Stimulated activated CD8-positive, alpha-beta memory T cell treated with anti-CD3 and anti-CD28 coated beads, Interleukin-7, amount 100 ng/mL, for 48 hours (primary cell): ENCODE measurements at places on chromosomes 12 and 14.
A peak's percentile ranks its signal among the peaks of the same experiment; 100 is the strongest.

- DNase-seq: no peak
These were observed 43.0 kb upstream of the CHPT1 start for GRCh38 chr12:101654442-101654841.

DNA sequence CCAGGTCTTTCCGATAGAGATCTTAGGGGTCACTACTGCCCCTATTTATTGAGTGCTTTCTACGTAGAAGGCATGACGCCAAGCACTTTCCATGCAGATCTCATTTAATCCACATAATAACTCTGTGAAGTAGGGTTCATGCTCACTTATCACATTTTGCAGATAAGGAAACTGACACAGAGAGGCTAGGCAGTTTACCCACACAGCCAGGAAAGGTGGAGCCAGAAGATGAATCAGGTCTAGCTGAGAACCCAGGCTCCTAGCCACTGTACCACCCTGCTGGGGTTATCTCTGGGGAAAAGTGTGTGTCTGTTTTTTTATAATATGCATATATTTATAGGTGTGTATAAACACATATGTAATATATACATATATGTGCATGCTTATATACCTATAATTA is 83.6 kb downstream of the KSR2 start:
- no peak for DNase-seq

DNA sequence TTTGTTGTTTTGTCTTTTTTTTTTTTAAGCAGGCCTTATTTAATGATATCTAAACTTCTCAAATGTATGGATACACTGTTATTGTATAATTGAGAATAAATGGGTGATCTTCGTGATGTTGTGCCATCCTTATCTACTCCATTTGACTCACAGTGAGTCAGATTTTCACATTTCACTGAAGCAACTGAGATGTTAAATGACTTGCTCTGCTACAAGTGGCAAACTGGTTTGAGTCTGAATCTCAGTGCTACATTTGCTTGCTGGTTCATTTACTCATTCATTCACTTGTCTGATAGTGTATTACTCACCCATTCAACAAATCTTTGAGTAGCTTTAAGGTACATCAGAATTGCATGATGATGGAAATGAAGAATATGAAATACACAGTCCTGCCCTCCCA is 2.6 kb downstream of the KIAA0586 start:
- no peak for DNase-seq

DNA sequence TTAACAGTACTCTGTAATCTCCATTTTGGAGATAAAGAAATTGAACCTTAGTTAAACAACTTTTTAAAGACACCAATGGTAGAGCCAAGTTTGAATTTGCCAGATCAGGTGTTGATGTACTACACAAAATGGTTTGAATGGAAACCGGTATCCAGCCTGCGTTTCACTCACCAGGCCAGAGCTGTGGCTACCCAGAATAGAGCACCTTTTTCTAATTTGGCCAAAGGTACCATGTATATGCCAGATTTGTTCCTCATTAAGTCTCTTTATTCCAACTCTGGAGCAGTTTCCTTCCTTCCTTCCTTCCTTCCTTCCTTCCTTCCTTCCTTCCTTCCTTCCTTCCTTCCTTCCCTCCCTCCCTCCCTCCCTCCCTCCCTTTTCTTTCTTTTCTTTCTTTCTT is 39.3 kb downstream of the PALS1 start:
- DNase-seq: no peak

GRCh38 chr14:62289471-62289870 is 527.3 kb downstream of the SNAPC1 start:
- no peak for DNase-seq

DNA sequence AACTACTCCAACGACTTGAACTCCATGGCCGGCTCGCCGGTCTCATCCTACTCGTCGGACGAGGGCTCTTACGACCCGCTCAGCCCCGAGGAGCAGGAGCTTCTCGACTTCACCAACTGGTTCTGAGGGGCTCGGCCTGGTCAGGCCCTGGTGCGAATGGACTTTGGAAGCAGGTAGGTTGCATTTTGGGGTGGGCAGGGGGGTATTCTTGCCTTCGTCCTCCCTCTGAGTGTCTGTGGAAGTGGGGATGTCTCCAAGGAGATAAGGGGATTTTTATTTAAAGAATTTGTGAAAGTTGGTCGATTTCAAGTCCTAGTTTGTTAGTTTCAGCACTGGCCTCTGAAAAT is 1.3 kb downstream of the ASCL1 start:
- DNase-seq: no peak

GRCh38 chr12:50751948-50752721 is 11.8 kb upstream of the ATF1 start:
- DNase-seq: no peak

DNA sequence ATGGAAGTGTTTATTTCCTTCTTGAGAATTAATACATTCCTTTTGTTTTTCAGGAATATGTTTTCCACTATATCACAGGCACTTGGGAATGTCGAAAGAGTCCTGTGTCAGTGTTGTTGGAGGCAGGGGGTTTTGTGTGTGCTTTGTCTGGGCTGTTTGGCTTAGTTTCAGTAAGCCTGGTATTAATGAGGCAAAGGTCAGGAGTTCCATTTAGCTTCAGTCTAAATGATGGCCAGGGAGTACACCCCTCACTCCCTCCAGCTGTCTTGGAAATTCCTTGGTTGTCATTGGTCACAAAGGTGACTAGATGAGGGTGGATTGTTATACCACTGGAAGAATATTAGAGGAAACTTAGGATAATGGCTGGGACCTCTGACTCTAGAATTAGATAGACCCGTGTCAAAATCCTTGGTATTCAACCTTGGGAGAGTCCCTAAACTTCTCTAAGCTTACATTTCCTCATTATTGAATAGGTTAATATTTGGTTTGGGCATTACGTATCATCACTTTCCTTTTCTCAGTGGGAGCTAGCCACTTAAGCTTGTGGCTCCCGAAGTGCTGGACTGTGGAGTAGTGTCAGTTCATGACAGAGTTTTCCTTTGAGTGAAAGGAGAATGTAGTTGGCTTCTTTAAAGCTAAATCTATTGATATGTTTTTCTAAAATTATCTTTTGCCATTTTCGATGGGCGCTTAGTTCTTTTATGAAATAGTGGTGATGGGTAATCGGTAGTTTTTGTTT is 5.2 kb downstream of the FRS2 start:
- no peak for DNase-seq

- DNase-seq: peak; percentile 61
These were observed 1180.6 kb downstream of the VRK1 start for GRCh38 chr14:97977651-97978261.

GRCh38 chr14:90454041-90455000 is 57.5 kb downstream of the CALM1 start:
- no peak for DNase-seq

DNA sequence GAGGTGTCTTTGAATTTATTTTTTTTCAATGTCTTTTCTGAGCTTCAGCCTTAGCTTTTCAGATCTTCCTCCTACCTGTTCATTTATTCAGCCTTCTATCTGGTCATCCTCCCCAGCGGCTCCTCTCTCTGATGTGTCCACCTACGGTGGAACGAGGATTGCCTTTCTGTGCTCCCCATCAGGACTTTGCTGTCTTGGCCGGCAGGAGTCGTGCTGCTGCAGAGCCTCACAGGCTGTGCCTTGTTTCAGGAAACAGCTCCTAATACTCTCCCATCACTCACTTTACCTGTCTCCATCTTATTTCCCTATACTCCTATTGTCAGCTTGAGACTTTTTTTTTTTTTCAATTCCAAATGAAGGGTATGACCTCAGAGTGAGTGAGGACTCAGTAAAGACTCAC is 76.9 kb downstream of the KICS2 start:
- DNase-seq: no peak

DNA sequence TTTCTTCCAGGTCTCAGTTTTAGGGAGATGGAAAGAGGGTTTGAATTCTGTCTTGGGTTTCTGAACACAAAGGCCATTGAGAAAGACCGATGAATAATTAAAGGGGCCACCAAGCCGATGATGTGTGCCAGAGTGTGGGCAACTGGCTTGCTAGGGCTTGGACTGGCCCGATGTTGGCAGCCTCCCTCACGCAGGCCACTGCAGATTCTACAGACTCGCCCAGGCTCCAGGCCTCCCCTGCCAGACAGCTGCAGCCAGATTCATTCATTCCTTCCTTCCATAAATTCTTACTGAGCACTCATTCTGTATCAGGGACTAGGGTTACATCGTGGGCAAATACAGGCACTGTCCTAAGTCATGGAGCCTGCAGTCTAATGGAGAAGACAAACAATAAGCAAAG is 34.9 kb downstream of the ACTN1 start:
- no peak for DNase-seq

DNA sequence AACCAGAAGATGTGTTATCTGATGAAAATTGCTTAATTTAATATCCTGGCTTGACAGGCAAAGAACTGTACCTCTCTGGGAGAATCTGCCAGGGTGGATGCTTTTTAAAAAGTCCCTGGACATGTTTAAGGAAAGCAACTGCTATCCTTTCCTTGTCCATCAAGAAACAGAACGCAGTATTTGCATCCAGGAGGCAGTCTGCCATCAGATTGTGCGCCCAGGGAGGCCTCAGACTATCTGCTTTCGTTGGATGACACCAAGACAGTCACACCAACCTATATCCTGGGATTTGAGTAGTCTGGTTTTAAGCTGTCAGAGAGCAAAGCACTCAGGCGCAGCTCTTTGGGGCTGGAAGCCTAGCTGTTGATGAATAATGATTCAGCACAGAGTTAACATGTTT is 121.9 kb downstream of the TBX5 start:
- no peak for DNase-seq

DNA sequence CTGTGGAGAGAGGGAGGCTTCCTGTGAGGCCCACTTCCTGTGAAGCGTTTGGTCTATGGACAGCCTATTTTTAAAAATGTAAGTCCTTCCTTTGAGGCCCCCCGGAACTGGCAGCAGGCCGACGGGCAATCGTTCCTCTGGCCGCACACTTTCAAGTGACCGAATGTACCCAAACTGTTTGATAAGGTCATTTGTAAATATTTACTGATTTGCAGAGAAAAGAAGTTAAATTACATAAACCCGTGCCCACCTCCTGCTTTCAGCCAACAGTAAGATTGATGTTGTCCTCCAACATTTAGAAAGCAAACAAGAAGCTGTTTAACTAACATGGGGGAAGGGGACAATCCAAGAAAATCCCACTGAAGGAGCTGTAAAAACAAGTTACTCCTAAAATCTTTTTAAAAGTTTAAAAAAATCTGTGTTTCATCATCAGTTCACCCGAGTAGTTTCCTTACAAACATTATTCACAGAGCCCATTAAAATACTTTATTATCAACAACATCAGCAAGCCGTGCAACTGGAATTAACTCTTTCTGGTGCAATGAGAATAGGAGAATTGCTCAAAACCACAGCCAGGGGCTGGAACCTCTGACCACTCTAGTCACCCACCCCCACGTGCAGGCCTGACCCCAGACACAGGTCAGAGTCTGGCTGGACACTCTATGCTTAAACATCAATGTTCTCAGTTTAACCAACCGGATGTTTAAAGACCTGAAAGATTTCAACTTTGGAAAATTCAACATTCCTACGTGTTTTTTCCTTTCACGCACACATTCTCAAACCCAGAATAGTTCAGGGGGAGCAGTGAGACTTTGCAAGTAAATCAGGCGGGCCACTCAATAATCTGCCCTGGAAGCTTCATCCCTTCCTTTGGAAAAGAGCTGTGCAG is 65.3 kb downstream of the FOXN3 start:
- DNase-seq: no peak

- DNase-seq: no peak
These were observed 67.2 kb downstream of the FAR2 start for GRCh38 chr12:29216266-29216665.

DNA sequence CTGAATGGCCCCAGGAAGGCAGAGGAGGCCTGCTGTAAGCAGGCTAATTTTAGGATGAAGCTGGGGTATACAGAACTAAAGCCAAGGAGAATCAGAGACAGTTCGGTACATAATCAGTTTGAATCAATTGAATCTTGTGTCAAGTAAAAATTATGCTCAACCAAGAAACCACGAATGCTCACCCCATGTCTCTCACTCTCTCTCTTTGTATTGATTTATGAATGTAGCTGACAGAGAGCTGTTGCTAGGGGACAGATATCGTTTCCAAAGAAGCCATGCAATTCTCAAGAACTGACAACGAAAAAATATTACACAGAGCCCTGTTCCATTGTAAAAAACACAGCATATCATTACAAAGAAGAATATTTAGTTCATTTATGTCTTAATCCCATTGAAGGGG is 151.1 kb upstream of the PKP2 start:
- no peak for DNase-seq
